ENCODE measurements at places on chromosomes 5 and 9. TPM values are rescaled to one million over a fixed set of nuclear protein-coding genes. Genes with fewer than 3 reads are reported as not detected.

Gene TMEM141
- 95.4 TPM for total RNA-seq

Gene PCDHA1
- 0.26 TPM for total RNA-seq

Gene IRX4
- 40.3 TPM for total RNA-seq

Gene LRRC19
- not detected for total RNA-seq

Measured in mammary epithelial cell (primary cell).